CD8-positive, alpha-beta memory T cell (primary cell): ENCODE measurements at places on chromosomes 7 and 10. TPM values are rescaled to one million over a fixed set of nuclear protein-coding genes. Genes with fewer than 3 reads are reported as not detected.

- H3K36me3 ChIP-seq, result no peaks in the 10 kb centered on the region
- no peak overlapping the region for H3K27ac ChIP-seq
- peaks cover 4% of the 10 kb centered on the region for H3K4me1 ChIP-seq
- H3K27me3 ChIP-seq, result no peaks in the 10 kb centered on the region
- H3K4me3 ChIP-seq, result no peak overlapping the region
Observed at GRCh38 chr10:26430641-26431163, 7.4 kb upstream of the APBB1IP start.

- no peaks in the 10 kb centered on the region for H3K36me3 ChIP-seq
- H3K4me1 ChIP-seq, result no peaks in the 10 kb centered on the region
- no peak overlapping the region for H3K4me3 ChIP-seq
- H3K27me3 ChIP-seq, result no peaks in the 10 kb centered on the region
- DNase-seq, result no peak
- no peak overlapping the region for H3K27ac ChIP-seq
Observed at GRCh38 chr7:20529260-20529659, 86.2 kb upstream of the ABCB5 start.

GRCh38 chr7:42765931-42766330 lies 145.9 kb downstream of the C7orf25 start:
- H3K4me1 ChIP-seq, result no peaks in the 10 kb centered on the region
- no peaks in the 10 kb centered on the region for H3K27me3 ChIP-seq
- no peak for DNase-seq
- no peaks in the 10 kb centered on the region for H3K36me3 ChIP-seq

- no peak overlapping the region for H3K4me3 ChIP-seq
- no peak for DNase-seq
- H3K27ac ChIP-seq, result no peak overlapping the region
- H3K4me1 ChIP-seq, result no peaks in the 10 kb centered on the region
- no peaks in the 10 kb centered on the region for H3K27me3 ChIP-seq
Observed at GRCh38 chr7:156780724-156781455, 112.1 kb downstream of the LMBR1 start.

GRCh38 chr10:77605466-77605865 lies 32.1 kb downstream of the KCNMA1 start:
- DNase-seq, result no peak
- H3K4me1 ChIP-seq, result no peaks in the 10 kb centered on the region
- H3K36me3 ChIP-seq, result no peaks in the 10 kb centered on the region
- H3K4me3 ChIP-seq, result no peak overlapping the region
- no peak overlapping the region for H3K27ac ChIP-seq
- peaks cover 3% of the 10 kb centered on the region for H3K27me3 ChIP-seq

DNA sequence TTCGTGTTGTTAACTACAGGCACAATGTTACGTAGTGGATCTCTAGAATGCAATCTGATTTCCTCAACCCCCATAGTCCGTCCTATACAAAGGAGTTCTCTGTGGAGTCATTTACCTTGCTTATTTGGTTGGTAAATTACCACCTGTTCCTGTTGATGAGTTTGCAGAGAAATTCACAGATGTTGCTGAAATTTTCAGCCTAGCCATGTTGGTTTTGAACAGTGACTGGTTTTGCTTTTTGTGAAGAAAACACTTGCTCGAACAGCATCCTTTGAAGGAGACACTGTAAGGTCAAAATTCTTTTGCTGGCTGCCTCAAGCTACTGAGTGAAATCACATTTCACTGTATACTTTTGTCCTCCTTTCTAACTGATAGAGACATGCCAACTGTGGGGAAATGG lies 15.4 kb upstream of the PRKCQ start:
- DNase-seq, result no peak
- H3K4me3 ChIP-seq, result no peak overlapping the region
- no peak overlapping the region for H3K27ac ChIP-seq
- H3K36me3 ChIP-seq, result peaks cover 8% of the 10 kb centered on the region

GRCh38 chr10:25815236-25815635 lies 118.8 kb upstream of the MYO3A start:
- DNase-seq, result no peak
- no peak overlapping the region for H3K27ac ChIP-seq
- H3K36me3 ChIP-seq, result no peaks in the 10 kb centered on the region
- H3K4me3 ChIP-seq, result no peak overlapping the region
- no peaks in the 10 kb centered on the region for H3K4me1 ChIP-seq

DNA sequence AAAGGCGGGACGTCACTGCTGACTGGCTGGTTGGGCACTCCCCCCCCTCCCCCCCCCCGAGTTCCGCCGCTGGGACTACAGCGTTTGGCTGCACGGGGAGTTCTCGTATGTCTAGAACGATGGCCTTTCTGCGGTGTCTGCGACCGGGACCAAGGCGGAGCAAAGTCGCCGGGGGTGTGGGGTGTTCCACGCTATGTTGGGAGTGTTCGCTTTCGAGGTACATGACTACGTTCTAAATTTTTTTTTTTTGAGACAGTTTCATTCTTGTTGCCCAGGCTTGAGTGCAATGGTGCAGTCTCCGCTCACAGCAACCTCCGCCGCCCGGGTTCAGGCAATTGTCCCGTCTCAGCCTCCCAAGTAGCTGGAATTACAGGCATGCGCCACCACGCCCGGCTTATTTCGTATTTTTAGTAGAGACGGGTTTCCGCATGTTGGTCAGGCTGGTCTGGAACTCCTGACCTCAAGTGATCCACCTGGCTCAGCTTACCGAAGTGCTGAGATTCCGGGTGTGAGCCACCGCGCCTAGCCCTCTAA lies 573 bp upstream of the IDI1 start:
- DNase-seq, result no peak
- no peaks in the 10 kb centered on the region for H3K27me3 ChIP-seq
- peak overlapping the region; percentile 93 for H3K27ac ChIP-seq
- peak overlapping the region; percentile 82 for H3K4me3 ChIP-seq
- peaks cover 61% of the 10 kb centered on the region for H3K4me1 ChIP-seq

DNA sequence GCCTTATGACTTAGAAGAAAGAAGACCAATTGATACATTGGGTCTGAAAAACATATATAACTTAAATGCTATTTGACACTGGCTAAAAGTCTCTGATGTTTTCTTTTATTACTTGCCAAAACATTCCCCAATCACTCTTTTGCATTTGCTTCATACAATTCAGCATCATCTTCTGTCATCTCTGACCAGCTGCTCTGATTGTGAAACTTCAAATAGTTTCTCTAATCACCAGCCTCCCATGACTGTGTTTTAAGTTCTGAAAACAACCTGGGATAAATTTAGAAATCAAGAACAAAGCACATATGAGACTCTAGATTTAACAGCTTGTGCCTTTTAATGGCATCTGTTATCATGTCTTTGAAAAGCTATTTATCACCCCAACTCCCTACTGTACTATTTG lies 208.4 kb upstream of the KCND2 start:
- H3K27me3 ChIP-seq, result no peaks in the 10 kb centered on the region
- no peak for DNase-seq
- no peak overlapping the region for H3K27ac ChIP-seq
- no peaks in the 10 kb centered on the region for H3K36me3 ChIP-seq
- no peaks in the 10 kb centered on the region for H3K4me1 ChIP-seq

GRCh38 chr7:70042533-70042932 lies 444.3 kb downstream of the AUTS2 start:
- DNase-seq, result no peak
- H3K27ac ChIP-seq, result no peak overlapping the region
- H3K4me1 ChIP-seq, result no peaks in the 10 kb centered on the region
- H3K27me3 ChIP-seq, result no peaks in the 10 kb centered on the region
- no peak overlapping the region for H3K4me3 ChIP-seq

DNA sequence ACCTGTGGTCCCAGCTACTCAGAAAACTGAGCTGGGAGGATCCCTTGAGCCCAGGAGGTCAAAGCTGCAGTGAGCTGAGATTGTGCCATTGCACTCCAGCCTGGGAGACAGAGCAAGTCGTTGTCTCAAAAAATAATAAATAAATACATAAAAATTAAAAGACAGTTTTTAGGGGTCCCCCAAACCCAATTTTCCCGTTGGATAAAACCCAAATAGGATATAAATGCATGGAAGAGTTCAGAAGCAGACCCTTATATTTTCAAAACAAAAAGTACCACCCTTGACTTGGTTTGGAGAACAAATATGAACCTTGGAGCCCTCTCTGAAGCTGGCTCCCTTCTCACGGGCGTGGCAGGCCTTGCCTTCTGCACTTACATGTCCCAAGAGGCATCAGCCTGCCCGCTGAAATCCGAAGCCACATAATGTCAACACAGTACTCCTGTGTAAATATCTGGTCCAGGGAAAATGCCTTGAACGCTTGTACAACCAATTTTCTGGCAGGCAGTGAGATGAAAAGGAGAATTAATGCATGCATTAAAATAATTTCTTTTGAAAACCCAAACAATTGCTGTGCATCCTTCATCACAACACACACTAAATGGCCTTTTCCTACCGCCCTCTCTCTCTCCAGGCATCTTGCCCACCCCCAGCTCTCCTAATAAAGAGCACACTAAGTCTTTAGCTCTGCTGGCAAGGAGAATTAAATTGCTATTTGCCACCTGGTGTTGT lies 46.4 kb upstream of the PARD3 start:
- H3K4me1 ChIP-seq, result no peaks in the 10 kb centered on the region
- no peak overlapping the region for H3K27ac ChIP-seq
- no peaks in the 10 kb centered on the region for H3K36me3 ChIP-seq
- no peak overlapping the region for H3K4me3 ChIP-seq
- no peaks in the 10 kb centered on the region for H3K27me3 ChIP-seq

- no peaks in the 10 kb centered on the region for H3K36me3 ChIP-seq
- H3K4me3 ChIP-seq, result no peak overlapping the region
- H3K27ac ChIP-seq, result no peak overlapping the region
- H3K27me3 ChIP-seq, result peaks cover 16% of the 10 kb centered on the region
- H3K4me1 ChIP-seq, result no peaks in the 10 kb centered on the region
Observed at GRCh38 chr7:128909625-128910568, 612 bp downstream of the KCP start.

DNA sequence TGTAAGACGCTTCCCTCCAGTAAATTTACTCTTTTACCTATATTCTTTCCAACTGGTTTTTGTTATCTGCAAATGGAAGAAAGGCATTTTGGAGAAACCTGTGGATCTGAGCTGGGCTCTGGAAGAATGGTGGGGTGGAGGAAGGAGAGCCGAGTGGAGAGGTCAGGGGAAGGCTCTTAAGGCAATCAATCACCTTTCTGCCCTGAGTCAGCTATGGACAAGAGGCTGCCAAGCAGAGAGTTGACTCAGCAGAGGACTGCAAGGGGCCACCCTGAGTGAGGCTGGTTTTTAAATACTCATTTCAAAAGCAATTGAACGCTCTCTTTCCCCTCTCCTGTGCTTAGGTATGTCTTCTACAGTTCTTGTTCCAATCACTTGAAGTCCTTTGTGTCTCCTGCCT lies 81.8 kb downstream of the SPAG6 start:
- DNase-seq, result no peak
- no peak overlapping the region for H3K4me3 ChIP-seq
- H3K27ac ChIP-seq, result no peak overlapping the region
- no peaks in the 10 kb centered on the region for H3K4me1 ChIP-seq

DNA sequence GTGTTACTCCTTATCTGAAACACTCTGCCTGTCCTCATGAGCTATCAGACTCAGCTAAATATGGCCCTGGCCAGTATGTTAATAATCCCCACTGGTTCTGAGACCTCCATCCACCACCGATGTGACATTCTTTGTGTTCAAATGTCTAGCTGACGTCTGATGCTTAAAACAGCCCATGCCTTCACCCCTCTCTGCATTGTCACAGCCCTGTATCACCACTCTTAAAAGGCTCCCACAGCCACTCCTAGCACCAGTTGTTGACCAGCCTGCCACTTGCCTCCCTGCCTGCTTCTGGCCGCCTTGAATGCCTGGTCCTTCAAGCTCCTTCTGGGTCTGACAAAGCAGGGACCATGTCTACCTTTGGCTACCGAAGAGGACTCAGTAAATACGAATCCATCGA lies at the start of gene LMOD2:
TSS of gene LMOD2 (plus strand) at position 253 of the 400 bp plus-strand sequence. CDS start at position 351, 98 bp downstream.
- no peaks in the 10 kb centered on the region for H3K4me1 ChIP-seq
- H3K4me3 ChIP-seq, result no peak within 1 kb of the TSS
- peaks cover 4% of the 10 kb centered on the region for H3K27me3 ChIP-seq

GRCh38 chr7:34338961-34339526 lies 319.0 kb upstream of the NPSR1 start:
- no peaks in the 10 kb centered on the region for H3K27me3 ChIP-seq
- no peak overlapping the region for H3K4me3 ChIP-seq
- no peaks in the 10 kb centered on the region for H3K4me1 ChIP-seq
- no peaks in the 10 kb centered on the region for H3K36me3 ChIP-seq

GRCh38 chr7:12565873-12566272 lies 4.6 kb upstream of the SCIN start:
- H3K27ac ChIP-seq, result no peak overlapping the region
- H3K36me3 ChIP-seq, result no peaks in the 10 kb centered on the region
- no peak overlapping the region for H3K4me3 ChIP-seq
- H3K4me1 ChIP-seq, result no peaks in the 10 kb centered on the region

DNA sequence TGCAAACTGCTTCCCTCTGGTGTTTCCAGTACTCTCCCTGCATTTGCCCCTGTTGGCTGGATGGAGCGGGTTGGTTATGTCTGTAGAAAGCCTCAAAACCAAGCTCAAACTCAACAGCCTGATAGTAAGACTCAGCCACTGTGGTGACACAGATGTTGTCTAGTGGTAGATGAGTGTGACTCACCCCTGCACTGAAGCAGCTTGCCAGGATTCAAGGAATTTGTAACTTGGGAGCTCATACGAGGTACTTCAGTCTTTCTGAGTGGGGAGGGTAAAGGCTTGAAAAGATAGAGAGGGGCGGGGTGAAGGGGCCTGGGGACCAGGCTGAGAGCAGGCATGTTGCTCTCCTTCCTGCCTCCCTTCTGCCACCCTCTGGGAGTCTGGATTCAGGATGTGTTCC lies 22.9 kb upstream of the AQP1 start:
- H3K4me1 ChIP-seq, result no peaks in the 10 kb centered on the region
- H3K27ac ChIP-seq, result no peak overlapping the region
- H3K4me3 ChIP-seq, result no peak overlapping the region

DNA sequence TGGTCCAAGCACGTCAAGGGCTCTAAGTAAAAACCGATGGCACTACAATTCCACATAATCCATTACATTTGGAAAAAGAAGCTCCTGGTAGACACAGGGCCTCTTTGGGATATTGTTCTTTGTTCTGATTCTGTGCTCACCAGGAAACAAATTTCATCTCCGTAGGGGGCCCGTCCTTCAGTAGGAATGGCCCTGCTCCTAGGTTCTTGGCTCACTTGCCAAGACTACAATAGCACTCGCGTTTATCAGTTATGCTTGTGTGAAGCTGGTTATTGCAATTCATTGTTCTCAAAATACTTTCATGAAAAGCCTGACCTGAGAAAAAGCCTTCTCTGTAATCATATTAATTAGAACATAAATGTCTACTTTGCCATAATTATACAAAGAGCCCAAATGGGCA lies 10.3 kb upstream of the ZC3HAV1L start:
- no peaks in the 10 kb centered on the region for H3K27me3 ChIP-seq
- peaks cover 30% of the 10 kb centered on the region for H3K36me3 ChIP-seq
- H3K4me1 ChIP-seq, result peaks cover 44% of the 10 kb centered on the region

GRCh38 chr10:122494833-122495232 lies 33.5 kb downstream of the HTRA1 start:
- H3K36me3 ChIP-seq, result no peaks in the 10 kb centered on the region
- no peak overlapping the region for H3K4me3 ChIP-seq
- H3K27ac ChIP-seq, result no peak overlapping the region
- DNase-seq, result no peak
- H3K27me3 ChIP-seq, result no peaks in the 10 kb centered on the region
- H3K4me1 ChIP-seq, result peaks cover 23% of the 10 kb centered on the region

- peaks cover 30% of the 10 kb centered on the region for H3K4me1 ChIP-seq
- H3K4me3 ChIP-seq, result no peak overlapping the region
- DNase-seq, result no peak
- H3K27ac ChIP-seq, result no peak overlapping the region
- no peaks in the 10 kb centered on the region for H3K27me3 ChIP-seq
- peaks cover 25% of the 10 kb centered on the region for H3K36me3 ChIP-seq
Observed at GRCh38 chr10:103448746-103449145, 3.4 kb downstream of the CALHM2 start.

The PRLHR gene
- total RNA-seq, result not detected

The WDR86 gene
- 0.55 TPM for total RNA-seq

The PNLIPRP2 gene
- not detected for total RNA-seq
